Calu3 (cell line): ENCODE measurements at places on chromosomes 7 and 10.

- DNase-seq: no peak
Measured at GRCh38 chr7:94183891-94184290, 179.7 kb upstream of the BET1 start.

DNA sequence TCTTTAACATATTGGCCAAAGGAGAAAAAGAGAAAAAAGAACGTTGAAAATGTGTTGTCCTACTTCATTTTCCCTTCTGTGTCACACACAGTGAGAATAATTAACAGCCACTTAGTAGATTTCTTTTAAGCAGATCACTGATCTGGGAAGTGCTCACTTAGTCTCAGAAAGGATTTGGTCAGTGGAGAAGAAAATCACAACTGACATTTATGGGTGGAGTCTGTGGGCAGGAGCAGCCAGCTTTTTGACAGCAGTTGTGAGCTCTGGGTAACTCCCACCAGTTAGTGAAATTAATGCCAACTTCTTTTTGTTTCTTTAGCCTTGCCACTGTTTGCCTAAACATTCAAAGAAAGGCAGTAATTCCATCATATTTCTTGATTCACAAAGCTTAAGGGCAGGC is 49.7 kb downstream of the CDK14 start:
- DNase-seq: no peak

- DNase-seq: no peak
Measured at GRCh38 chr10:131110241-131110783, 201.2 kb downstream of the TCERG1L start.

DNA sequence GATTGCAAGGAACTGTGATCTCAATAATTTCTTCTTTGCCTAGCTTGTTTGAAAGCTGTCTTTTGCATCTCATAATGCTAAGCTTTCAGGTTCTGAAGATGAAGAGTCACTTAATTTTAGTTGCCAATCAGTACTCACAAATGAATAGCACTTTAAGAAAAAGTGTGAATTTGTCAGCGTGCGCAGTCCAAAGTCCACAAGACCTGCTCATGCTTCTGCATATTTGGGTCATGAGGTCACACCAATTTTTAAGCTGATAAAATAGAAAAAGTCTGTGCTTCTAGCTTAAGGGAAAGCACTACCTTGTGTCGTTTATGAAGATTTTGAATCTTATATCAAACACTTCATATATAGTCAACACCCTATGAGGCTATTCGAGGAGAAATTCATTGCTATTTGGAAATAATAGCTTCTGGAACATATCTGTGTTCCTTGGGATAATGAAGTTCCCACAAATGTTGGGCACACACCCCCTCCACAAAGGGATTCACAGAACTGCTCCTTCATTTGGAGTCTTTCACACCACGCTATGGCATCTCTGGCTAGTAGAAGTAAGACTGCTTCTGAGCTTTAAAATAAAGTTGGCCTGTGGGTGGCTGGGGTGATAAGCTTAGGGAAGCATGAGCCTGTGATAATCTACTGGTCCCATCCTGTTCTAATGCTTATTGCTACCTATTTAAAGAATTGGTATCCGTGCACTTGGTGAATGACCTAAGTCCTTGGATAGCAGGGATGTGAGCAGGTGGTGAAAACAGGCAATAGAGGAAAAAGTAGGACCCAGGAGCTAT is 33.3 kb downstream of the A1CF start:
- no peak for DNase-seq

GRCh38 chr7:96224685-96225084 is 97.2 kb downstream of the SLC25A13 start:
- DNase-seq: no peak

DNA sequence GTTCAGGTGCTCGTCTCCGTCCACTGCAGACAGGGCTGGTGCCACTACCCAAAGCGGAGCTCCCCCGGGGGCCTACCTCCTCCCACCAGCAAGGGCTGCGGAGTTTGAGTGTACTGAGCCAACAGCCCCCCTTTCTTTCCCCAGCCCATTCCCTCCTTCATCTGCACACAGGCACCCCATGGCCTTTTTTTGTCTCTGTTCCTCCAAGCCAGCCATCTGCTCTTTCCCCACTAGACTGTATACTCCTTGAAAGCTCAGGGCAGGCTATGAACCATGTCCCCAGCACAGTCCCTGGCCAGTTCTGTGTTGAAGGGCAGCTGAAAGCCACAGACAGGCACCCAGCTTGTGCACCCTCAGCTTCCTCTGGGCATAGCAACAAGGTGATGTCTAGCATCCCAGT is 99.4 kb downstream of the ZMIZ1 start:
- DNase-seq: no peak

DNA sequence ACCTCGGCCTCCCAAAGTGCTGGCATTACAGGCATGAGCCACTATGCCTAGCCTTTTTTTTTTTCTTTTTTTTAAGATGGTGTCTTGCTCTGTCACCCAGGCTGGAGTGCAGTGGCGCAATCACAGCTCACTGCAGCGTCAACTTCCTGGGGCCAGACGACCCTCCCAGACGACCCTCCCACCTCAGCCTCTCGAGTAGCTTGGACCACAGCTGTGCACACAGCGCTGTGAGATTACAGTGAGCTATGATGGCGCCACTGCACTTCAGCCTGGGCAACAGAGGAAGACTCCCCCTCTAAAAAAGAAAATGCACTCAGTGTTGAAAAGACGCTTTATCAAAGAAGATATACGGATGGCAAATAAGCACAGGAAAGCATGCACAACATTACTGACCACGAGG is 16.5 kb upstream of the WIPI2 start:
- no peak for DNase-seq

GRCh38 chr7:70829221-70830059 is 302.5 kb upstream of the GALNT17 start:
- peak; percentile 21 for DNase-seq

DNA sequence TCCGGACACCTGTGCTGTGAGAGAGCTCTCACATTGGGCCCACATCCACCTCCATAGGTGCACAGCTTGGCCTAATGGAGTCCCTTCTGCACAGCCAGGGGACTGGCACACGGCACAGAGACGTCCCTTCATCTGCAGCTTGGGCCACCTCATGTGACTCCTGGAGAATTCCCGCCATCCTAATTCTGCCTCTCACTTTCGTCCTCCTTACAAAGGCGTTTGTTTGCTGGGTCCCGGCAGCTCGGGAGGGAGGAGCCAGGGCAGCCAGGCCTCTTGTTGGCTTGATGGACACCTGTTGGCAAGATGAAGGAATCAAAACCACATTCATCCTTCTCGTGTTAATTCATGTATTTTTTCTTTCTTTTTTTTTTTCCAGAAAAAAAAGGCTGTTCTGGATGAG is 30.7 kb upstream of the TTYH3 start:
- DNase-seq: no peak

- peak; percentile 90 for DNase-seq
Measured at GRCh38 chr7:2670720-2671391, 17.1 kb upstream of the AMZ1 start.

GRCh38 chr7:21359163-21359562 is 68.7 kb upstream of the SP4 start:
- DNase-seq: no peak

- DNase-seq: no peak
Measured at GRCh38 chr7:100128637-100128963, 1.8 kb downstream of the MBLAC1 start.

DNA sequence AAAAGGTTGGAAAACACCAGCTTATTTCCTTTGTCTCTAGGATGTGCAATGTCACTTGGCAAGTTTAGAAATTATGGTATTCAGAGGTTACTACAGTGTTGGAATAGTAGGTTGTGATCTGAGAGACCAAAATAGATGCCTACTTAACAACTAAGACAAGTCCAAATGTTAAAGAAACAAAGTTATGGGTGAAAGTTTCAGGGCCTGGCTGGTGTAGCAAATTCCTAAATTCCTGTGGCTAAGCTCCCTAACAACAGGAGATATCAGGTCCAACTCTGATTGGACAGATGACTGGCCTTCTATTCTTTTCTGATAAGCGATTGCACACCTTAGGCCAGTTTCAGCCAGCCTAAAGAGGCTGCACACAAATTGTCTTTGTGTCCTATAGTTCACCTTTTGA is 873.5 kb downstream of the REEP3 start:
- peak; percentile 14 for DNase-seq

DNA sequence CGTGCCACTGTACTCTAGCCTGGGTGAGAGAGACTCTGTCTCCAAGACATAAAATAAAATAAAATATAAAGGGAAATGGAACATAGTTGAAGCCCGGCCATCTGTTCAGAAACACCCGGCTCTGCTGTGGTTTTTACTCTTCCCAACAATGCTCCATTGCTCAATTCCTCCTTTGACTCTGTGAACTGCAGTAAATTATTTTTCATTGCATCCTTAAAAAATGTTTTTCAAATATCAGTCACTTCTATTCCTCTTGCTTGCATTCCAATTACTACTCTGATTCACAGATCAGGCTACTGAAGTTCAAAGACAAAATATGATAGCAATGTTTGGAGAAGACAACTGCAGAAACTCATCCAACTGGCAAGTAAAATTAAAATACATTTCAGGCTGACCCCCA is 983.0 kb downstream of the SORCS1 start:
- no peak for DNase-seq

- no peak for DNase-seq
Measured at GRCh38 chr10:118564652-118565051, 30.8 kb downstream of the PRLHR start.

GRCh38 chr7:97623333-97623732 is 108.6 kb upstream of the TAC1 start:
- no peak for DNase-seq

GRCh38 chr7:132154695-132155471 is 421.4 kb downstream of the PLXNA4 start:
- DNase-seq: no peak
